ENCODE measurements at places on chromosomes 11 and 22.

- no peak for DNase-seq
These were observed 52.4 kb downstream of the CACNA1I start for GRCh38 chr22:39622881-39623367.

- no peak for DNase-seq
These were observed 152.1 kb upstream of the ISX start for GRCh38 chr22:34913826-34914225.

- no peak for DNase-seq
These were observed 705 bp downstream of the PTPRJ start for GRCh38 chr11:47980907-47981621.

DNA sequence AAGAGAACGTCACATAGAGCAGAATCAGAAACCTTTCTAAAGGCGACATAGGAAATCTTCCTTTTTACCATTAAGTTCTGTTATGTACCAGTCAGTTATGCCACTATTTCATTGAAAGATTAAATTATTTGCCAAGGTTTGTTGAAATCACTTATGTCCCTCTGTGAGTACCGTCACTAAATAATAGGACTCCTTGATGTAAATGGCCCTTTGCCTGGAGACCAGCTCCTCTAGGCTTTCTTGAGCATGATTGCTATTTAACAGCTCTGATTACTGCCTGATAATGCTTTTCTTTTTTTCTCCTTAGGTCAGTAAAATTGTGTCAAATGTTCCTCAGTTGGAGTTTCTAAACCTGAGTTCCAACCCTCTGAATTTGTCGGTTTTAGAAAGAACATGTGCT lies 29.3 kb downstream of the TBCEL start:
- no peak for DNase-seq
